ENCODE measurements at places on chromosomes 5 and 9.

DNA sequence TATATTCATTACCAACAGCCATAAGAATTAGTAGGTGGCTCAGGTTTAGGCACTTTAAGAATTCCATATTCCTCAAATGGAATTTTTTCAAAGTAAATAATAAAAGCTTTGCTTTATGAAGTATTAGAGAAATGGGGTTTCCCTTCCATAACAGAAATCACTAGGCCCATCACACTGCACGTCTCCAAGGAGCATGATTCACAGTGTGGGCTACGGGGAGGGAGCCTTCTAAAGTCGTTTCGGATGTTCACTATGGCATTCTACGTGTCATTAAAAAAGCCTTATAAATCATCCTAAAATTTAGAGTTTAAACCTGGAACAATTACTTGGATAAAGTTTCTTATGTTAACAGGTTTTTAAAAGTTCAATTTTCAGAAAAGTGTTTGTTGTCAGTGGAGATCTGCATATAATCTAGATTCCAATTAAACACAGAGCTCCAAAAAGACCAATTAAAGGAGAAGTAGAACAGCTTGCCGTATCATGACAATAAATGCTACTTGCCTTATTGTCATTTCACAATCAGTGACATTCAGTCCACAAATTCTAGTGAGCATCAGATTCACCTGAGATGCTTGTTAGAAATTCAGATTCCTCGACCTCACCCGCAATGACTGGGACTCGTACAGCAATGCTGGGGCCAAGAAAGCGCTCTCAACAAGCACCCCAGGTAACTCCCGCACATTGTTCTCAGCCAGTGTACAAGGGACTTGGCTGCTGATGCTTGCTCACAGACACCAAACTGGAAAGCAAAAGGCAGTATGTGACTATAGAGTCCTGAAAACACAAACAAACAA, 115.7 kb downstream of the NFIB start:
- DNase-seq: no peak

- no peak for DNase-seq
Measured at GRCh38 chr5:2800035-2800434, 48.6 kb upstream of the IRX2 start.

- DNase-seq: no peak
Measured at GRCh38 chr9:129163753-129164152, 14.3 kb downstream of the IER5L start.

DNA sequence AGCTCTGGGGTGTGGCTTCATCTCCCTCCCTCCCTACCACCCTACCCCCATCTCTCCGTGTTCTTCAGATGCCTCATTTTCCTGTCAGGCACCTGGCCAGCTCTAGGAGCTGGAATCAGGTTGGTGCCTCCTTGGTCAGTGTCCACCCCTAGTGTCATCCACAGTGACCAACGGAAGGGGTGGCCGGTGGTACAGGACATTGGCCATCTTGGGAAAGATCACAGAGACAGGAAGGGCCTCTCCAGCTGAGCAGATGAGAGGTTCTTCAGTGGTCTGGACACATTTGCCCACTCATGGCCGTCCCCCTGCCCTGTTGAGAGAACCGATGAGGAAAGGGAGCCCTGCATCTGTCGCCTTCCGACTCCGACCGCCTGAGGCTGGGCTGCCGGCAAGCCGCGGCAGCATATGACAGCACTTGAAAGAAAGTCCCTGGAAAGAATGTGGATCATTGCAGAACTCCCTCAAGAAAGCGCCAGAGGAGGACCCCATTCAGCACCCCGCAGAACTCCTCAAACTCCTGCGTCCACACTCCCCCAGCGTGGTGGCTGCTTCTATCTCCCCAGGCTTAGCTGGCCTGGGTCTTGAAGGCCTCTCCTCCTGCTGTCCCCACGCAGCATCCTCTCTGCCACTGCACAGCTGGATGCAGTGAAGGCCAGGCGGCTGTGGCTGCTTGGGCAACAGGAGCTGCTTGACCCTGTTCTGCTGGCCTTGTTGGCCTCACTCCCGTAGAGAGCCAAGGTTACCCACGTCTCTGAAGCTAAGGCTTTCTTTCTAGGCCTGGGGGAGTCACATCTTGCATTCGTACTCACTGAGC, 1.9 kb upstream of the CLPTM1L start:
- DNase-seq: no peak

DNA sequence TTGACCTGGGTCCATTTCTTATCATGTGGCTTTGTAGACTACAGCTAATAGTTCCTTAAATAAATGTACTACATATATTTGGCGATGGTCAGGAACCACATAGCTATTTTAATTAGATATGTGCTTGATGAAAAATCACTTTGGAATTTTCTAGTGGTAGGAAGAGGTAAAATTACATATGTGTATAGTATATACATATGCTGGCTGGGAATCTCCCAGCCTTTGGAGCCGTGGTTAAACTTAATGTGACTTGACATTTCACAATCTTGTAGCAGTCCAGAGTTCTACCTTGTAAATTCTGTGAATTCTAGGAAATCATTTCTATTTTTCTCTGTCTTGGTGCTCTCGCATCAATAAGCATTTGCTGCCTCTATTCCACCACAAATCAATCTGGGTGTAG, 565.0 kb downstream of the DMRTA1 start:
- no peak for DNase-seq

DNA sequence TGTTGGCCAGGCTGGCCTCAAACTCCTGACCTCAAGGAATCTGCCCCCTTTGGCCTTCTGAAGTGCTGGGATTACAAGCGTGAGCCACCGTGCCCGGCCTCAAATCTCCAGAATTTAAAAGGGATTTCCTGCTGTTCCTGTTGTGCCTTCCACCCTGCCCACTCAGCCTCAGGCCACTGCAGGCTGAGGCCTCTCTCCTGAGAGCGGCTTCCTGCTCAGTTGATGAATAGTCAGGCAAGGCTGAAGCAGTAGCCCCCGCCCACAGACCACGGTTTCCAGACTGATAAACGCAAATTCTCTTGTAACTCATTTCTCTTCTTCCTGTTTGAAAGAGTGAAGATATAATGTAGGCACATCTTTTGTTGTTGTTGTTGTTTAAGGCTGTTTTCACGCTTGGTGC, 127.0 kb upstream of the PLCXD3 start:
- no peak for DNase-seq

DNA sequence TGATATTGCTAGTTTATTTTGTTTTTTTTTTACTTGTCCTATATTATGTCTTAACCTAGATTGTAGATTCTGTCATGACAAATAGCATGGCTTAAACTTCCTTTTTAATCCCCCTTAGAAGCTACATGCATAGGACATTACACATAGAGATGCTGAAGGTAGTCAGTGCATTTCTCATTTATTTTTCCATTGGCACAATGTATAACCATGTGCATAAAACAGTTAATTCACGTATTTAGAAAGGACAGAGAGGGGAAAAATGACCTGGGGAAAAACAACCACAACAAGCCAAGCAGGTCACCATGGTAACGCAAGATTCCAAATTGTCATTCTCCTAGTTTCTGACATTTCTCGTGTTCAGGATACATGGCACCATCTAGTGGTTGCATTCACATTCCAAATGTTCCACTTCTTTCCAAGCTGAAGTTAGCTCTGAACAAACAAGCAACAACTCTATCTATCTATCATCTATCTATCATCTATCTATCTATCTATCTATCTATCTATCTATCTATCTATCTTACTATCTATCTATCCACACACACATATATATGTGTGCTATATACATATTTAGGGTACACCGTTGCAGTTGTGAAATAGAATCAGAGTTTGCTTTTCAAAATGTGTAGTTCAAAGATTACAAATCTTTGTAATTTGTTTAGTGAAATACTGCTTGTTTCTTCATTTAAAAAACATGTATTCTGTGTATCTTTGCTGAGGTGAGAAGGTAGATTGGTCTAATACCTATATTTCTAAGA, 487.2 kb upstream of the ST8SIA4 start:
- DNase-seq: peak; percentile 32

- DNase-seq: no peak
Measured at GRCh38 chr5:24188216-24188925, 456.4 kb downstream of the CDH10 start.

DNA sequence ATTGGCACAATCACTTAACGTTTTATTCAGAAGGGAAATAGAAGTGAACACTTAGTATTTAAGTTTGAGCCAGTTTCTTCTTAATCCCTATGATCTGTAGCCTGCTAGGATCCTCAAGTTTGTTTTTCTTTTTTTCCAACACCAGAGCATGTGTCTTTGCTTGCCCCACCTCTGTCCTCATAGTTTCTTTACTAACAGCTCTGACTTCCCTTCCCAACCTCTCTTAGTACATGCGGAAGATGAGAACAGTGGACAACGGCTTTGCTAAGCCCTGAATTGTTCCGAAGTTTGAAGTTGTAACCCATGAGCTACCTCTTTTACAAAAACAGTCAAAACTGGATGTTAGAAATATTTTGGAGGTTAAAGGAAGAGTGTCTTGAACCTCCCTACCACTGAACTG, 61.7 kb upstream of the TAF11L2 start:
- DNase-seq: no peak

DNA sequence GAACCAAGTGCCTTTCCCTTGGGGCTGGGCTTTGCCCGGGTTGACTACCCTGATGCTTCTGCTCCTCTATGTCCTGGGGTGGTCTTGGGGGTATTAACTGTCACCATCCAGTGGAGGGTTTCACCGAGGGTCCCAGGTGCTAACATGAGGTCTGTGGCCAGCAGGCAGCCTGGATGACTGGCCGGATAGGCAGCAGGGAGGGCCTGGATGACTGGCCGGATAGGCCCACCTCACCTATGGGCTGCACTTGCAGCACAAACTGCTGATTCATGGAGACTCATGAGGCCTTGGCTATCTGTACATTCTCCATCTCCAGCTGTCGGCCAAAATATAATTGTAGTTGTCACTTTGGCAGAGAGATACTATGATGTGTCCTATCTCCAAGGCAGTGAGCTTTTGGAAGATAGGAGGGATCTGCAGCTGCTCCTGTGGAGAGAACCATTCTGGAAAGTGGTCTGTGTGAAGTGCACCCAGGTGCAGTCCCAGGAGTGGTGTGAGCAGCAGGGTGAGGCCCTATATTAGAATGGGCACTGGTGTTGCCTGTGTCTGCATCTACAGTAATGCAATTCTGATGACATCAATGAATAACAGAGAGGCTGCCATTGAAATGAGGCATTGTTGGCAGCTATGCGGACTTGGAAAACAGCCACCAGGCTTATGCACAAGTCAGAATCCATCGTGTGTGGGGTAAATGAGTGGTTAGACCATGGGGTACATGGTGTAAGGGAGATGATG, 26.3 kb upstream of the CDKN2AIPNL start:
- DNase-seq: no peak

GRCh38 chr5:165127941-165128340, 1622.5 kb downstream of the MAT2B start:
- DNase-seq: no peak

DNA sequence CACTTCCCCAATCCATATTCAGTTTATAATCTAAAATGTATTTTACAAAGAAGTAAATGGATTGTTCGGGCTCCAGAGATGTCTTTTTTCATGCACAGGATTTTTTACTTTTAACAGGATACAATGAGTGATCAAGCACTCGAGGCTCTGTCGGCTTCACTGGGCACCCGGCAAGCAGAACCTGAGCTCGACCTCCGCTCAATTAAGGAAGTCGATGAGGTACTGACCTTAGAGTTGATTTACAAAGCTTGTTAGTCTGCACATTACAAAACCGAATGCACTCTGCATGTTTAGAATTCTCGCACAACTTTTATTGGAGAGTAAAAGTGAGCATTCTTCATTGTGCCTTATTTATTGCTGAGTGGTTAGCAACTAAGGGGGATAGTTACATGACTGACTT, 65.2 kb downstream of the ERAP1 start:
- DNase-seq: no peak

All from left hindlimb (tissue), 1 donor.